Foreskin keratinocyte (primary cell): ENCODE measurements at places on chromosomes 2 and 18. TPM values are rescaled to one million over a fixed set of nuclear protein-coding genes. Genes with fewer than 3 reads are reported as not detected.

DNA sequence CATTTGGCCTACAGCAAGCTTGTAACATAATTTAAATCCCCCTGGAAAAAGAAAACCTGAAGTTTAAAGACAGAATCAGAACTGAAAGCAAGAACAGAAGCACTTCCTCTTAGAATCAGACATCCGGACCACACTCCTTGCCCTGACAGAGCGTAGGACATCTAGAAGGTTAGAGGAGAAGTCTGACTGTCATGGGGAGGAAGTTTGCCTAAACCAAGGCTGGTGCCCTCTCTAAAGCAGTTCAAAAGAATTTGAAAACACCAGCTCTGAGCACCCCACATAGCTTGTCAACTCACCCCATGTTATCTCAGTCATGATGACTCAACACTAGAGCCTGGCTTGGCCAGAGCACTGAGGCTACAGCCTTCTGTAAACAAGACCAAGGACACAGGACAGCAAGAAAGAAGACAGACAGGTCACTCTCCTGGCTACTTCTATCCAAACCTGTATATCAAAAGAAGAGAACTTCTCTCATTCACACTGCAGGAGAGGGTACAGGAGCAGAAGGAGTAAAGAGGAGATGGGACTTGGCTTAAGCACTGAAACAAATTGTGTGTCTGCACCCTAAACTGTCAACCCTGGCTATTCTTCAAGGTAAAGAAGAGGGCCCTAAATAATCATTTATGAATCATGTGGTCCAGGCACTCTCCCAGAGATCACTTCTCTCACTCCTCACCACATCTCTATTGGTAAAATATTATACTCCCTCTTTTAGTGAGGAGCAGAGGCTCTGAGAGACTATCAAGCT lies 198.6 kb downstream of the MEMO1 start:
- DNase-seq = peak; percentile 12

- DNase-seq = no peak
Measured at GRCh38 chr18:40875101-40875615, 1079.9 kb upstream of the PIK3C3 start.

GRCh38 chr2:65527451-65528240 lies 95.2 kb upstream of the SPRED2 start:
- no peak for DNase-seq

The SLC9A2 gene
- 0.32 and 0.78 TPM in 2 replicates for total RNA-seq

DNA sequence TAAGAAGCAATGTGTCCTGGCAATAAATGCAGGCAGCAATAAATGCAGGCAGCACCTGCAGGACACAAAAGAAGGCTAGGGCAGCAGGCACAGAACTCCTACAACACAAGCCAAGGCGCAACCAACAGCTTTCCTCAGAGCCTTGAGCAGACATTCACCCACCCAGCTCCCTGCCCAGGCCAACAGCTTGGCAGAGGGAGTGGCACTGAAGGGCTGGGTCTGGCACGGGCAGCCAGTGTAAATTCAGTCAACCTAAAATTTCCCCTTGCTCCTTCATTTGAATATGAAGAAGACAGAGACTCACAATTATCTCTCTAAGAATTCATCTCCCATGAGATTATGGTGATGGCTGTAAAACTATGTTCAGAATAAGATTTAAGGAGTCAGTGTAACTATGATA lies 35.4 kb downstream of the AAK1 start:
- DNase-seq = no peak

The FAM117B gene
- total RNA-seq = 2.6 and 3.0 TPM in 2 replicates

DNA sequence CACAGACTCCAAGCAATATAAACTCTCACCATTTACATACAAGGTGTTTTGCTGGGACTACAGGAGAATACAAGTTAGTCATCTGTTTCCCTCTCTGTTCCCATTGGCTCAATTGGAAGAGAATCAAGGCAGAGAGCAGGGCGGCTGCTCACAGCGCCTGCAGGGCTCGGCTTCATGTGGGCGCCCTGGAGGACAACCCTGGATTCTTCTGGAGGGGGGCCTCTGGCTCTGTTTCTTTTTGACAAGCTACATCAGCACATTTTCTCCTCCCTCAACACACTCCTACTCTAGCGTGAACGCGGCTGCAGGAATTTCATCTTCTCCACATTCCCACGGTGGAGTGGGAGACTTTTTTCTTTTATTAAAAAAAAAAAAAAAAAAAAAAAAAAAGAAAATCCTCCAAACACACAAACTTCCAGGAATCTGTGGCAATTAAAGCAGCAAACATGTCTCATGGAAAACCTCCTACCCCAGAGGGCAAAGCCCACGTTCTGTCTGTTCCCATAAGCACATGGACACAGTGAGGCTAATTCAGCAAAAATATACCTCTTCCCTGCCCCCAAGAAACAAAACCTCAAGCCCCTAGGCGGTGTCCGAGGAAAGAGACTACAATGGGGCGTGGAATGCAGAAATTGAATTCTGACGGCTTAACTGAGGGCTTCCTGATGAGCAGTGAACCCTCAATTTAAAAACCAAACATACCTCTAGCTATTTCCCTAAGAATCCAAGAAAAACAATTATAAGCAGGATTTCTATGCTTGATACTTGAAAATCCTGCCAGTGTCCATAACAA lies 50.6 kb downstream of the PARD6G start:
- no peak for DNase-seq

The BMP10 gene
- total RNA-seq = not detected in 2 replicates

The SERPINB3 gene
- 0.56 and 0.88 TPM in 2 replicates for total RNA-seq

DNA sequence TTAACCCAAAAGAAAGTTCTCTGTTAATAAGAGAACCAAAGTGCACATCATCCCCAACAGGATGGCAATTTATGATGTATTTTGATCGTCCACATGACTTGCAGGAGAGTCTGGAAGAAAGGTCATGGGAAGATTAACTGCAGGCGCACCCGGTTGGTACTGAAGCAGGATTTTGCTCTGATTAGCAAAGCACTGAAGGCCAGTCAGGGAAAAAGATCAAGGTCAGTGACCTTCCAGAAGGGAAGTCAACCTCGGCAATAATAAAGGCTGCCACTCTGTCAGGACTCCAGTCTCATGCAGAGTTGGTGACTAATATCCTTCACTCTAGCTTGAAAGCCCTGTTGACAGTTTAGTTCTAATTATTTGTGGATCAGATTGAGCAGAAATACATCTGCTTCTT lies 432.7 kb upstream of the RAB12 start:
- no peak for DNase-seq

DNA sequence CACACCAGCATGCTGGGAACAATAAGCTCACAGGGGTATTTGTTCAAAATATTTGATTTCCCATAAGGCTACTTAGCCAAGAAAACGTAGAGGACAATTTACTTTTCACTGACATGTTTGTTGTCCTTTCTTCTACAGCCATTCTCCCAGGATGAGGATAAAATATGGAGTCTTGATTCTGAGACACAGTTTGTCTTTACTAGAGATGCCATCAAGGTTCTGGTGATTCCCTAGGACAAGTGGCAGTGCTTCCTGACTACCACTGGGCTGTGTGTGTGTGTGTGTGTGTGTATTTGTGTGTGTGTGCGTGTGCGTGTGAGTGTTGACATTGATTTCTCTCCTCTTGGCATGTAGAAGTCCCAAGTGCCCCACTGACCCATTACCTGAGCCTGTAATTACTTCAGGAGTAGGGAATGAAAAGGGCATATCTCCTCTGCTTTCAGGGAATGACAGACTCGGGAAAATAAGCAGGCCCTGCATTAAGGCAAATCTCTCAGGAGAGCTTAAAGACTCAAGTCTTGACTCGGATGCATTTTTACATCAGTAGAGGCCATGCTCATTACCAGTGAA lies 761.6 kb downstream of the DCC start:
- DNase-seq = no peak

The CDH19 gene
- total RNA-seq = not detected in 2 replicates

The G6PC2 gene
- not detected in 2 replicates for total RNA-seq
